ENCODE measurements at places on chromosomes 7 and 10.
A peak's percentile ranks its signal among the peaks of the same experiment; 100 is the strongest.

DNA sequence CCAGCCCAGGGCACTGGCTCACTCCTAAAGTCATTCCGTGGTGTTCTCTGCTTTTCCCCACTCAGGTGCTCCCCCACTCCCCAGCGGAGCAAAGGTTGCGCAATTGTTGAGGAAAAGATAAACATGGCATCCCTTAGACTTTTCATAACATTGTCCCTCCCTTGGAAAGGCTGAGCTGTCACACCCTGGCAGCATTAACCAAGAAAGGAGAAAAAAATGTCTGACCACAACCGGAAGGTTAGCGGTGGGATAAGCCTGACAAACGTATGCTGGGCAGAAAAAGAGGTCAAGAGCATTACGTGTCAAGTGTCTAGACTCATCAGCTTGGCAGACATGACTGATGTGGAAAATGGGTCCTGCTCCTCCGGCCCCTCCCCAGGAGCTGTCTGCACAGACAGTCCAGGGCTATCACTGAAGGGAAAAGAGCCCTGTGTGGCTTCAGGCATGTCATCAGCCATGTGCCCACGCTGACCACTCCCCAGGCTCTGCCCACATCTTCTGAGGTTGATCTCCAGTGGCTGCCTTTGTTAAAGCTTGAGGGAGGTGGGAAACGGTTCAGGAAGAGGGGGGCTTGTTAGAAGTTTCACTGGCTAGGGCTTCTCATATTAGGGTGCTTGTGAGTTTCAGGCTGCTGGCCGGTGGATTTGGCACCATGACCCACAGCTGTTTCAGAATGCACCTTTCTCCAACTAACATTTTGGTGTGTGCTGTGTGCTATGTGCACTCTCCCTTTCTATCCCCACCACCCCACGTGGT is 30.1 kb downstream of the BTBD16 start:
- peak; percentile 50 for DNase-seq

DNA sequence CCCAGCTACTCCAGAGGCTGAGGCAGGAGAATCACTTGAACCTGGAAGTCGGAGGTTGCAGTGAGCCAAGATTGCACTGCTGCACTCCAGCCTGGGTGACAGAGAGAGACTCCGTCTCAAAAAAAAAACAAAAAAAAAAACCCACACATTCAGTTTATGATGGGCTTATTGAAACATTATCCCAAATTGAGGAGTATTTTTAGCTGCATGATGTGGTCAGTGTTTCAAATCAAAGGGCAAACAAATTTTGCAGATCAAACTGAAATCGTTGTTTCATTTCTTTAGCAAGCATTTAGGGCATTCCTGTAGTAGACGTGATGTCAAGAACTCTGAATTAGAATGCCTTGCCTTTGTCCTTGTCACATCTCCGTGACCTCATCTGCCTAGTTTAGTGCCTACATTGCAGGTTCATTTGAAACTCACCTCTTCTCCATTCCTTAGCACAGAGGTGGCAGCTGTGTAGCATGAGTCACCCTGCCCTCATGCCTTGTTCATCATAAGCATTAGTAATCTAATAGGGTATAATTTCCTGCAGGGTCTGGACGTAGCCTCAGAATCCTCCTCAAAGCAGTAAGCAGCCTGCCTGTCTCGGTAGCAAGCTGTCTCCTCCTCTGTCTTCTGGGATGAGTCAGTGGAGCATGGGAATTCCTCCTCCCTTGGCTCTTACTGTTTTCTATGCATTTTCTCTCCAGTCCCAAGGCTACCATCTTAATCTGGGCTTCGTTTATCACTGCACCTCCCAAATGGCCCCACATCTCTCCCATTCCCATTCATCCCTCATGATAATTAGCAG is 73.8 kb downstream of the CUL1 start:
- no peak for DNase-seq

GRCh38 chr7:36994456-36995112 is 270.3 kb upstream of the AOAH start:
- DNase-seq, result no peak

DNA sequence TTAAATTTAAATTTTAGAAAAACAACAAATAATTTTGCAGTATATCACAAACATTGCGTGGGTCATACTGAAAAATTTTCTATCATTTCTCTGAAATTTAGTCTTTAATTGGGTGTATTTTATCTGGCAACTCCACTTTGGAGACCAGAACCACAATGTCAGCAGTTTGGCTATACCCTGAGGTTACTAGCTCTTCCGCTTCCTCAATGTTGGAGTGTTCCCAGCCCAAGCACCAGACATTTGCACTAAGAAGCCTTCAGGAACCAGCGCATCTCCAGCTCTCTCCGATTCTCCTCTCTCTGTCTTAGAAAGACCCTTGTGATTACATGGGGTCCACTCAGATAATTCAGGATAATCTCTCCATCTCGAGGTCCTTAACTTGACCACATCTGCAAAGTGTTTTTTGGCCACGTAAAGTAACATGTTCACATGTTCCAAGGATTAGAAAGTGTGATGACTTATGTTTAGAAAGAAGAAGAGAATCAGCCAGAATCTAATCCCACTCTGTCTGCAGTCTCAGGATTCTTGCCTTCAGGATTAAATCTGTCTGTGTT is 43.1 kb upstream of the ADRB1 start:
- peak; percentile 3 for DNase-seq

GRCh38 chr10:86244297-86245014 is 122.1 kb downstream of the GRID1 start:
- no peak for DNase-seq

DNA sequence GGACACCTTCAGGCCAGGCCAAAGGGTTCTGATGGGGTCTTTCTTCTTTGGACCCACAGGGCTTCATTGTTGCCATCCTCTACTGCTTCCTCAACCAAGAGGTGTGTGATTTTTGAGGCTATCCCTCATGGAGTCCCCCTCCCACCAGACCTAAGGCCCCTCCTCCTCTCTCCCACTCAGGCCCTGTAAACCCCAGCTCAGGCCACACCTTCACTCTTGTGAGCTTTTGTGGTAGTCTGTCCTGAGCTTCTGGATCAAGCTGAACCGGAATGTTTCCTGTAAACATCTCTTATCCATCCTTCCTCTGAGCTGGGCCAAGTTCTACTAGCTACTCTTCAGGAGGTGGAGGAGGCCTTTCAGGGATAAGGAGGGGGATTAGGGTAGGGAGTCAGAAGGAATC is 13.5 kb downstream of the GHRHR start:
- DNase-seq, result no peak

GRCh38 chr10:59962756-59963155 is 56.4 kb upstream of the CCDC6 start:
- no peak for DNase-seq

- no peak for DNase-seq
Observed at GRCh38 chr10:26937371-26937770, 76.6 kb upstream of the ABI1 start.

GRCh38 chr7:74452748-74453321 is 871 bp upstream of the GTF2IRD1 start:
- DNase-seq, result peak; percentile 31

- DNase-seq, result no peak
Observed at GRCh38 chr10:122498521-122498920, 37.2 kb downstream of the HTRA1 start.

DNA sequence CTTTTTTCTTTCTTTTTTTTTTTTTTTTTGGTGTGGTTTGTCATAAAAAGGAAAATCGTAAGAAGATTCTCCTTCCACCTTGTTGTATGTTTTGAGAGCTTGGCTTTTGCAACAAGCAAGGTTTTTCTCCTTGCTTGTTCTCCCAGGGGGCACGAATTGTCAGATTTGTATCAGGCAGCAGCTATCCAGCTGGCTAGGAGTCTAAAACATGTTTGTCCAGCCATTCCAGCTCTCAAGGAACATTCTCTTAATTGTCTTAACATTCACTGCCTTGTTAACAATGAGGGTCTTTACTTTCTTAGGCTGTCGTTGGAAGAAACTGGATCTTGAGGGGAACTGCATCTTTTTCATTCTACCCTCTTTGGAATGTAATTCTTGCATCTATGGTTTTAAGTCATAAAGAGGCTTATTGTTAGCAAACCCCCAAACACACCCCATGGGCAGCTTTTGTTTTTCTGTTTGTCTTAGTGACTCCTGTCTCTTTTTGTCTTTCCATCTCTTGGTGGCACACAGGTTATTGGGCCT is 14.6 kb downstream of the SHTN1 start:
- DNase-seq, result no peak

DNA sequence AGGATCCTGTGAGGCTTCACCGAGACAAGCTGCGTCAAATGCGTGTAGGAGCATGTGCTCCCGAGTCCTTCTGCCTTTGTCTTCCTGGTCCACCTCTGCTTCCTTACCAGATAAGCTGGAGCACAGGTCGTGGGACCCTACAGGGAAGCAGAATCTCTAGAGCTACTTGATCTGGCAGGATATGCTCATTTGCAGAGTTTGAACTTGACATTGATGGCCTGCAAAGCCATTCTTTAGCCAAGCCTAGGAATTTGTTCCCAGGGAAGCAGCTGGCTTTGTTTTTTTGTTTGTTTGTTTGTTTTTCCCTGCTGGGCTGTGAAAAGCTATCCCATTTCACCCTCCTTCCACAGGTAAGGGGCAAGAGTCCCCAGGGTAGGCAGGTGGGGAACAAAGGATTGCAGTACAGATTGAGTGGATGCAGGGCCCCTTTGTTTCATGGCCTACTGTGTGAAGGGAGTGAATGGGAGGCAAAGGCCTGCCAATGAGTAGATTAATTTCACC is 200.0 kb upstream of the BMPER start:
- no peak for DNase-seq

DNA sequence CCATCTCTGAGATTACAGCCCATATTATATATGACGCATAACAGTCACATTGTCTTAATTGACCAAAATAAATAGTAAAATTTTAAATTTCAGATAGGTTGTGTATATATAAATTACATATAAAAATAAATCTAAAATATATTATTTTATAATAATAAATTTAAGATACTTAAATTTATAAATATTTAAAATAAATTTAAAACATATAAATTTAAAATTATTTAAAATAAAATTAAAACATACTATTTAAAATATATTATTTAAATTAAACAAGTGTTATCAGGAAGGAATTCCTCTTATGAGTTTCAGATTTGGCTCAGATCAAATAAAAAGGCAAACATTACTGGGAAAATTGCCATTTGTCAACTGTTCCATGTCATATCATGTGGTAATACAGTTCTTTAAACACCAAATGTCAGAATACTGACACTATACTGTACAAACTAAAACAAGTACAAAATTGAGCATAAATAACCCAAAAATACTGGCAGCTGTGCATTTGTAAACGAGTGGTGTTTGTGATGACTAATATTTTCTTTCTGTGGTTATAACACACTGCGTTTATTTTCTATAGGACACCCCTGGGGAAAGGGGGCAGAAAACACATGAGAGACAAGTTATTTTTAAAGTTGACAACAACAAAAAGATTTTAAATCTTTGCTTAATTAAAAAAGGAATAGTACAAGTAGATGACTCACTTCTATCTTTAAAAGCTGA is 71.3 kb upstream of the DGKB start:
- DNase-seq, result no peak

DNA sequence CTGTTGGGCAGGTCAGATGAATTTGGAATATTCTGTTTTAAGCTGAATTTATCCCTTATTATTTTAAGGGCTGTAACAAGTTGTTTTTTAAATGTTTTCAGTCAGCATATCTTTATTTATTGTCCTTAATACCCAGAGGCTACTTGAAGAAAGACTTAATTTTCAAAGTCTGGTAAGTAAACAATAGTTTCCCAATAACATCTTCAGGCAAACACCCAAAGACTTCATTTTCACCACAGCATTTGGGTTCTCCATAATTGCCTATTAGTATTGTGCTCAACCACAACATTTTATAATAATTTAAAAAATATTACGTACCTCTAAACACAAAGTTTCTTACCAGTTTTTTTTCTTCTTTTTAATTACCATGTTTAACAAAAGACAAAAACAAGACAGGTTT is 60.0 kb upstream of the MKLN1 start:
- no peak for DNase-seq

DNA sequence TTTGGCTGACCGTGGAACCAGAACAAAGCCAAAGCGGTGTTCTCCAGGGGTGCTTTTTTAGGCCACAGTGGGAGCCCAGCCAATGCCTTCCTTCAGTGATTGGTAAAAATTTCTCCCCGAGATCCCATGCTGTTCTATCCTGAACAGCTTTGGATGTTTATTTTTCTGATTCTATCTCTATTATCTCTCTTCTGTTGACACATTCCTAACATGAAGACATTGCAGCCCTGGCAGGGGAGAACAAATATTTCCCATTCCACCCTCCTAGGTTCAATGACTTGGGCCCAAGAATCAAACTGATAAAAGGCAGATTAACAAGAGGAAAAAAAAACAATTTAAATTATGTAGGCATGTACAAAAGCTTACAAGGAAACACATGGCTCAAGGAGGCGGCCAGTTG is 162.7 kb downstream of the PFKFB3 start:
- DNase-seq, result no peak

DNA sequence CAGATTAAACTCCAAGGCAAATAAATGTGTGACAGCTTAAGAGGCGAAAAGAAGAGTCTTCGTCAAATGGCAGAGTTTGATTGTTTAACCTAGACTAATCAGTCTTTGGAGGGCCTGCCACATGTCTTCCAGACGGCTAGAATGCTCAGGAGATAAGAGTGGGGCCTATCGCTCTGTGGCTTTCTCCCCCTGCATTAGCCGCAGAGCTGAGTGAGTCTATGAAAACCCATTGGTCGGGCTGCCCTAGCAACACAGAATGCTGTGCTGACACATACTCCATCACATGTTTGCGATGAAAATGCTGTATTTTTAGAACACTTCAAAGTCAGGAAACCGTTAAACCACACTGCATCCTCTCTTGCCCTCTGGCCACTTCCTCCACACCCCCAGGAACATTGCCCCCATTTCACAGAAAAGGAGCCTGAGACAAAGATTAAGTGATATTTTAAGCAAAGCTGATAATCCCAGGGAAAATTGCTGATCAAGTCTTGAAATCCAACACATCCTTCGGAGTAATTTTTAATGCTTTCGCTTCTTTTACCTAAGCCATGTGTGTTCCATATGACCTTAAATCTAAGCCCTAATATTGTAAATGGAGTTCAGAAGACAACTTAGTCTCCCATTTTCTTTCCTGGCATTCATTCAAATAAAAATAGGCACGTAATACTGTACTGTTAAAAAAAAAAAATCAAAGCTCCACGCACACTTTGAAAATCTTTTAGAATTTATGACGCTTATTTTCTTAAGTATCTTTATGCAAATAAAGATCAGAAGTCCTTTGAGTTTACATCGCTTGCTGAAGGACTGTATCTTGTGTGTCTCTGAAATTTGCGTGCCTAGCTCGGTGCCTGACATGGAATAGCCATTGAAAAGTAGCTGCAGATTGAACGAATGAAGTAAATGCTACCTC is 161.2 kb downstream of the CELF2 start:
- peak; percentile 99 for DNase-seq

DNA sequence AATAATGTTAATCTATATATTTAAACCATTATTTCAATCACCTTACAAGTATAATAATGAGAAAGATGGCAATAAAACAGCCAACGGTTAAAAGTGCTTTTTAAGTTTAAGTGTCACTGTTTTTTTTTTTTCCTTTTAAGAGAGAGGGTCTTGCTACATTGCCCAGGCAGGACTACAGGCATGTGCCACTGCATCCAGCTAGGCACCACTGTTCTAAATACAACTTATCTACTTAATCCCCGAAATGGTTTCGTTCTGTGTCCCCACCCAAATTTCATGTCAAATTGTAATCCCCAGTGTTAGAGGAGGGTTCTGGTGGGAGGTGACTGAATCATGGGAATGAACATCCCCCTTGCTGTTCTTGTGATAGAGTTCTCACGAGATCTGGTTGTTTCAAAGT is 49.7 kb downstream of the TNPO3 start:
- no peak for DNase-seq
